Activated T-cell treated with anti-CD3 and anti-CD28 coated beads, Interleukin-2, amount 50 U/mL, for 72 hours (primary cell): ENCODE measurements at places on chromosomes 5 and 9.

- DNase-seq: no peak
Measured at GRCh38 chr5:55222092-55222984, 4.8 kb downstream of the MCIDAS start.

DNA sequence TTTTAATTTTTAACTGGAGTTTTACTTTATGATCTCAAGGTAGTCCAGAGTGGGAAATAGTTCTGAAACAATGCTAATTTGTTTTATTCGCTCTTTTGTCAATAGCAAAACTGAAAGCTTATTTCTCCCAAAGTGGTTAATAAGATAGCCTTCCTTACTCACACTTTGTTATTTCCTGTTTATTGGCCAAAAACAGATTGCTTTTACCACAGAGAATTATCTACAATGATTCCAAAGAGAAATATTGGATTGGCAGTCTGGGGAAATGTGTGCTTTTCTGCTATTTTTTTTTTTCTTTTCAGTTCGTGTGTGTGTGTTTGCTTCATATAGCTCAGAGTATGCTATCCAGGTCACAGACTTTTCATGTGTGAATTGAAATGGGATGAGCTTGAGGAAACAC is 756.7 kb upstream of the RGMB start:
- no peak for DNase-seq

- no peak for DNase-seq
Measured at GRCh38 chr5:116454417-116454927, 120.2 kb downstream of the SEMA6A start.

DNA sequence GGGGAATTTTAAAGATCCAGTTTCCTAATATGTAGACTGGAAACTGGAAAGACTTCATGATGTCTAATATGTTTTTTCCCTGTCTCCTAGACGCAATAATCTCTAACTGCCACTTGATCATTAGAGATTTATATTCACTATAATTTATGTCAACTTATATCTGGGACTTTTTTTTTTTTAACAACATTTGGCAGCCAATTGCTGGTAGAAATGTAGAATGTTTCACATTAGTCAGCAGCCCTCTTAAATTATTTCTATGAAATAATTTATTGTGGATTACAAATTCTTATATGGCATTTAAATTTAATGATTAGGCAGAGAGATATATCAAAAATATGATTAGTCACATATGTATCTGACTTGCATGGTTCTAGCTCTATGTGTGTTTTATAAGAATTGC is 48.2 kb downstream of the TMEM174 start:
- DNase-seq: no peak

DNA sequence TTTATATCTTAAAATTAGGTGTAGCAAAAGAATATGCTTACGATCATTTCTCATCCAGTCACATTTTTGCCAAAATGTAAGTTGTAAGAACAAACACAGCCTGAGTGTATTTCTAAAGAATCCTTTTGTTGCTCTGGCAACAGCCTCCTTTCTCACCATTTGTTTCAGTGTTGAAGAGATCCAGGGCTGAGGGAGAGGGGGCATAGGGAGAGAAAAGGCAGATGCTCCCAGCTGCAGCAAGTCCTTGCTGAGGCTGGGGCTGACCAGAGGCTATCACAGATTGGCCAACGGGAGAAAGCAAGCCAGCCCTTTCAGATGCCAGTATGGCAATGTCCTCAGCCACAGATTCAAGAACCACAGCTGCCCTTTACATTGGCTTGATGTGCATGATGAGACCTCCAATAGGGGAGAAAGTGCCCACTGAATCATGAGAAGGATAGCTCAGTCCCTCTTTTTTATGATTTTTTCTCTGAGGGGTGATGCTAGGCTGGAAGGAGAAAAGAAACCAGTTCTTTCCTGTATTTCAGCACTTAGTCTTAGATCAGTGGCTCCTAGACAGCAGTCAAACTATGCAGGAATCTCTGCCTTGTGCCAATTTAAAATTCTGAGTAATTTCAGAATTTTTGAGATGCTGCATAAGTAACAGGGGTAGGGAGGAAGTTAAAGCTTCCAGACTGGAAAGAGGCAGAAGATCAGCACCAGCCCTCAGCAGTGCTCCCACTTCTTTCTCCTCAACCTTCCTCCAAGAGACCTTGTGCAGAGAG is 142.1 kb downstream of the LHFPL2 start:
- DNase-seq: no peak

DNA sequence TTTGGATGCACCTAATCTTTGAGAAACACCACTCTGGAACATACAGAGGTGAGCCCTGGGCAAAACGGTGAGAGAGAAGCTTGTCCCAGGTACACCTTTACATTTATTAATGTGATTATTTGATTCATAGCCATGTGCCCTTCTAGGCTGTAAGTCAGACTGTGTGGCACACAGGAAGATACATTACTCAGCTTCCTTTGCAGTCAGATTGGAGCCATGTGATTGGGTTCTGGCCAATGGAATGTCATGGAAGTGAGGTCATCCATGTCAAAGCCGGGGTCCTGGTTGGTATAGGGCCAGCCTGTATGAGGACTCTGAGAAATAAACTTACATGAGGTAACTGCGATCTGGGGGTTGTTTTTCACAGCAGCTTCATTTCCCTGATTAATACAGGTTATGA is 106.8 kb upstream of the CD180 start:
- DNase-seq: no peak
